NCI-H526 (cell line): ENCODE measurements at places on chromosomes 7 and 10.

DNA sequence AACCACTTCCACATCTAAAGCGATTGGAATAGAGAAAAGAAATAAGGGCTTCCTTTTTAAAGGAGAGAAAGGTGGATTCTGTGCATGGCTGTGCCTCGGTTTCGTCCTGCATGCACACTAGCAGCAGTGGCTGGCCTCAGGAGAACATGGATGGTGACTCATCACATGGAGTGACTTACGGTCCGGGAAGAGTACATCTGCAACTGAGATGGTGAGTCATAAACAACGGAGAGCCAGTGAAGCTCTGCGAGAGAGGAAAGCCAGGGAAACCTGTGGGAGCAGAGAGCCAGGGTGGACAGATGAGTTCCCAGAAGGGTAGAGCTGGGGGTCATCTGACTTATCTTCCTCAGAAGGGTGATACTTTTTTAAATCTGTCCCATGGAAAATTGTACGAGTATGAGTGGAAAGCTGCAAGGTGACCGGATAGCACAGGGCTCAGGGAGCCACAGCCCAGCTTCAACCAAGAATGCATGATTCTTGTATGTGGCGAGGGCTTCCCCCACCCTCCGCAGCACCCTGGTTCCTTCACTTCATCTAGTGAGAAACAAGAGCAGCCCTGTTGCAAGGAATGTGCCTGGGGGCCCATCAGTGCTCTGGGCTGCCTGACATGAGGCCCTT, 259.1 kb downstream of the KLF6 start:
- no peak for DNase-seq

GRCh38 chr7:14999331-14999730, 96.8 kb upstream of the DGKB start:
- DNase-seq: no peak

- no peak for DNase-seq
Measured at GRCh38 chr7:13421776-13422175, 567.7 kb downstream of the ETV1 start.

DNA sequence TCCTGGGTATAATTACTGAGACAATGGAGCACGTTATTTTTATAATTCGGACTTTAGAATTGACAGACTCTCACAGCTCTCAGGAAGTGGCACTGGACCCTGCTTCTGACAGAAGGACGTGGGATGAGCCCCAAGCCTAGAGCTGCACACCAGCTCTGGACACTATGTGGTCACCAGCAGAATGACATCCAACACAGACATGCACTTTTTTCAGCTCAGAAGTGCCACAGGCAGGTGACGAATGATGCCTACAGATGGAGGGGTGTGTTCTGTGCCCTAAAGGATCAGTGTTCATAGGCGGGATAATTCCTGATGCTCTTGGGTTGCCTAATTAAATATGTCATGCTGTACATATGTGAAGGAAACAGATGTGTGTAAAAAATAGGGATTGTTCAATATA, 87.9 kb downstream of the VIPR2 start:
- no peak for DNase-seq

GRCh38 chr7:2012981-2013380, 219.8 kb downstream of the MAD1L1 start:
- DNase-seq: no peak

- DNase-seq: no peak
Measured at GRCh38 chr7:30731581-30731980, 20.4 kb upstream of the INMT start.
